ENCODE measurements at places on chromosomes 4 and X.
A peak's percentile ranks its signal among the peaks of the same experiment; 100 is the strongest.

DNA sequence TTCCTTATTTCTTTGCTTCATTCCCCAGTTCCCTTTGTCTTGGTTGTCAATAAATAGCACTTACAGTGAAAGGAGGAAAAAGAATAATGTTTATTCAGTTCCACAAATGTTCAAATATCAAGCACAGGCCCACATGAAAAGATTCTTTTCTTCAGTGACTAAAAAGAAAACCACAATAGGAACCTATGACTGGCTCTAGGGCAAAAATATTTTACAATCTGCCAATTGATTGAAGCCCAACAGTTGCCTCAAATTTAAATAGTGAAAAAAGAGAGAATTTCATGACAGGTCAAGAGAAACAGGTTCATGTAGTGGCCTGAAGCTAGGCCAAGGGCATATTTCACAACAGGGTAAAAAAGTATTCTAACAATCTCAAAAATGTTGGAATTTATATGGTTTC, 553.8 kb downstream of the CENPC start:
- DNase-seq = no peak

DNA sequence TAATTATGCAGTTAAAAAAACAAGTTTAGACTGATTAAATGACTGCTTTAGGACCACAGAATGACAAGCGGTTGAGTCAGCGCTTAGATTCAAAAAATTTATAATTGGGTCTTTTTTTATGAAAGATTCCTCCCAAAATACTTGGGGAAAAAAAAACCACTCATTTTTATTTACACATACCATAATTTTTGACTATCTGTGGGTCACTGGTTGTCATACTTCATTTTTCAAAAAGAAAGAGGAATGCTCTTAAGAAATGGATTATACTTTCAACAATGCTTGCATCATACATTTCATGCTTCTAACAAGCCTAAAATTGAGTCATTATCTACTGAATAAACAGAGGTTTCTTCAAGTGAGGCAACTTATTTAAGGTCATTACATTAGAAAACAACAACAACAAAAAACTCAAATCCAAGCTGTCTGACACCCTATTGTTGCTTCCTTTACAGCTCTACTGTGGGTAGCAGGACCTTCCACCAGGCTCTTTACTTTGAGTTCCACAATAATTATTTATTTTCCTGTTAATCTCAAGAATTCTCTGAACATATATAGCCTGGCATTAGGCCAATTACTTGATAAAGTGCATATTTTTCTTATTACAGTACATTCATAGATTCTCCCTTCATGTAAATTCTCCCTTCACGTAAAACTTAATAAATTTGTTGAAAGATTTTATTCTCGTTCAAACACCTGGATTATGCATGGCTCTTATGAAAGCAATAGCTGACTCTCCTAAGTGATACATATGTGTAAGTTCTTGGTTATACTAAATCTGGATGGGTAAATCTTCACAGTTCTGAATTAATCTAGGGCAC, 445.5 kb downstream of the PCDH10 start:
- DNase-seq = no peak

- DNase-seq = no peak
Measured at GRCh38 chr4:156957556-156957955, 14.0 kb downstream of the PDGFC start.

GRCh38 chrX:118497180-118497818, 1.7 kb downstream of the DOCK11 start:
- DNase-seq = peak; percentile 82

DNA sequence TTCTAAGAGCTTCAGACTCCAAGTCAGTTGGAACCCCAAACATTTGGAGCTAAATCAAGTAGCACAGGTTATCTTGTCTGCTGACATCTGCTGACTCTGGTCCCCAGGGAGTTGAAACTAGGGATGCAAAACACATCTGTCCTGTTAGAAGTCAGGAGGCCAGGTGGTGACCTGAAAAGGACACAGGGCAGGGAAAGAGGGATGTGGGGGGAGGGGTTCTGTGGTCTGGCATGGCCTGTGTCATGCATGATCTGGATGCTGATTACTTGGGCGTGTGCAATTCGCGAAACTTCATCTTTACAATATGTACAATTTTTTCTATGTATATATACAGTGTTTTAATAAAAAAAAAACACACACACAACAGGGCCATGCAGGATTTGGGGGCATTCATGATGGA, 55.3 kb downstream of the FHDC1 start:
- no peak for DNase-seq

DNA sequence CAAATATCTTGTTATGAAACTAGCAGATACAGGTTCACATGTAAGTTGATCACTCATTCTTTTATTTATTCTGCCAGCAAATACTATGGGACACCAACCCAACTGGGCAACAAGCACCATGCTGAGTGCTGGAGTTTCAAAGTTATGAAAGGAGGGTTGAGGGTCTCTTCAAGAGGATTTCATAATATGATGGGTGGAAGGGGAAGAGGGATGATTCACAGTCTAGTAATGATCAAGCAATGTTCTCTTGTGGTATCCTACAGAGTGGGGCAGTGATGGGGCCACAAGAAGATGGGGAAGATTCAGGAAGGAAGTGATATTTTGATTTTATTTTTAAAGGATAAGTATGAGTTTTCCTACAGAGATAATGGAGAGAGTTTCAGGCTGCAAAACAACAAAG, 46.2 kb upstream of the TXK start:
- DNase-seq = no peak

DNA sequence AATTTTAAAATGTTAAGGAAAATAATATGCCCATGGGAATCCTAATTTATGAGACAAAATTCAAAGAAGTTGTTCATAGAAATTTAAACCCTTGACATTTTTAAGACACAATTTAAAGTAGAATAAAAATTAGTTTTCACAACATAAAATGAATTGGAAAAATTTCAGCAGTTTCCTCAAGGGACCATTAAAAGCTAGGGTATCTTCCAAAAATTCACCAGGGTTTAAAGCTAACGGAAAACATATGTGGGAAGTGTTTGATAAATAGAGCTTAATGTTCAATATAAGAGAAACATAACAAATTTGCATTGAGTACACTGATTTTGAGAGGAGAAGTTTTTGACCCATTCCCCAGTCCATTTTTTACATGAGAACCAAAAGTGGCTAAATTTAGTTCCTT, 228.9 kb upstream of the TTC29 start:
- DNase-seq = no peak

GRCh38 chrX:86322913-86323312, 174.7 kb downstream of the DACH2 start:
- DNase-seq = no peak

DNA sequence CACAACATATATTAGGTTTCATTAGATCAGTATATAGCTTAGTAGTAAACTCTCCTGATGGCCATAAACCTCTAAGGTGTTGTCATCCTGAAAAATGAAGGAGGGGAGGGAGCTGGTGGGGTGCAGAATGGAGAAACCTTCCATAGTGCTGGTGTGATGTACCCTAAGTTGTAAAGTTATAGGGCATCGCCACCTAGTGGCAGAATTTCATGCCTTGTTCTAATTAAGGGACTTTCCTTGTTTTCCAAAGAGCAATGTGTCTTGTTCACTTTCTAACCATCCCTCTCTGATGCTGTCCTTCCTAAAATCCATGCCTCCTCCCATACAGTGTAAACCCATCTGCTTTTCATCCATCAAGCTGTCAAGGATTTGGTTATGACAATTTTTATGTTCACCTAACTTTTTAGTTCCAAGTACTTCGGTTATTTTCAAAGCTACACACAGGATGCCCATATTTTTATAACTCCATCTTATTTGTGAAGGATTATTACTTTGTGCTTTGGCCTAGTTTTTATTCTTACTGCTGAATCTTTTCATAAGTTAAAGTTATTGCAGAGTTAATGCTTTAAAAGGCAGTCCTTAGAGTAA, 4.5 kb downstream of the NBDY start:
- DNase-seq = no peak

- DNase-seq = no peak
Measured at GRCh38 chrX:151384807-151385206, 12.2 kb upstream of the VMA21 start.

DNA sequence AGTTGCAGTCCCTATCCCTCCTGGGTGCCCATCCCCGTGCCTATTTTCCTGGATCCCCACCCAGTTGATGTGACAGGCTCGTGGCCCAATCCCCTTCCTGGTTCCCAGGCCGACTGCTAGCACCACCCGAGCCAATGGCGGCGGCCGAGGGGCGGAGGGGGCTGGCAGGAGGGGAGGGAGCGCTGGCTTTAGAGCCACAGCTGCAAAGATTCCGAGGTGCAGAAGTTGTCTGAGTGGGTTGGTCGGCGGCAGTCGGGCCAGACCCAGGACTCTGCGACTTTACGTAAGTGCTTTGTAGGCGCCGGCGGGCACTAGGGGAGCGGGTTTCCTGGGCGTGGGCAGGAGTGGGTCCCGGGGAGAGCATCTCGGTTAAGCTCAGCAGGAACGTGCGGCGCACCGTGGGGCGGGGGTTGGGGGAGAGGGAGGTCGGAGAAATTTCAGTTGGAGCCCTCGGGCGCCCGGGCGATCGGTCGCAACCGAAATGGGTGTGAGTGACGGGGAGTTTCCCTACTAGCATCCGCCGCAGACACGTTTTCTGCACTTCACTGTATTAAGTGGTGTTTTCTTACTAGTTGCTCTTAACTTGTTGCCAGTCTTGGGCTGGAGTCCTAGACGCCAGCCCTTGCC, at the start of gene PLS3:
TSS of gene PLS3 (plus strand) at position 197 of the 627 bp plus-strand sequence. CDS start 49,077 bp downstream, outside the sequence.
- no peak for DNase-seq

DNA sequence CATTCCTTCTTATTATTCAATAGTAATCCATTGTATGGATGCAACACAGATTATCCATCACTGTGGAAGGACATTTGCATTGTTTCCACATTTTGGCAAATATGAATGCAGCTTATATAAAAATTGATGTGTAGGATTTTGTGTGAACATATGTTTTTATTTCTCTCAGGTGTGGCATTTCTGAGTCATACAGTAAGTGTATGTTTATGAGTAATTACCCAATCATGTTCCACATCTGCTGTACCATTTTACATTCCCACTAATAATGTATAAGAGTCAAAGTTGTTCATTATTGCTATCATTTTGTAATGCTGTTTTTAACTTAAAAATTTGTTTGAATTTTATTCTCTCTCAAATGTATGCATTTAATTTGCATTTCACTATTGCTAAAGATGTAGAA, 25.5 kb downstream of the MAGEA4 start:
- no peak for DNase-seq

- DNase-seq = no peak
Measured at GRCh38 chr4:125322366-125322730, 7.6 kb downstream of the FAT4 start.

GRCh38 chr4:102157984-102158383, 187.3 kb downstream of the SLC39A8 start:
- no peak for DNase-seq

- DNase-seq = no peak
Measured at GRCh38 chr4:182533964-182534363, 290.8 kb downstream of the TENM3 start.

GRCh38 chrX:43618366-43619205, 37.5 kb upstream of the MAOA start:
- DNase-seq = no peak

DNA sequence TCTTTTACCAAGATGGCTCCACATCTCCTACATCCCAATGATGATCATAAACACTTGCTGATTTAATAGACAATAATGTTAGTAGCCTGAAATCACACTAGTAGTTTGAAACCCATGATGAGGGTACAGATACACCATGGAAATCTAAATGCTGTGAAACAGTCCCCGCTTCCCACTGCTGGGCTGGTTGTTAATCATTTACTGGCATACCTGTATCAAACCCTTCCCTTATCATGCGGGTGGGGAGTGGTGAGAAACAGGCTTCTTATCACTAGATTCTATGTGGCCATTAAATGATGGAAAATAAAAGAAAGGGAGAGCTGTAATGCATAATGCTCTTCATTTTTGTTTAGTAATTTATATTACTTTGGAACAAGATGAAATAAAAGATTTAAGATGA, 21.9 kb downstream of the MAOA start:
- no peak for DNase-seq
